Kidney epithelial cell (primary cell): ENCODE measurements at places on chromosomes 11 and 22.

GRCh38 chr11:73401217-73401923 is 25.2 kb downstream of the RELT start:
- no peak for DNase-seq

GRCh38 chr11:116792869-116793771 is 1.4 kb upstream of the APOA5 start:
- DNase-seq, result peak; percentile 18

GRCh38 chr11:29534836-29535235 is 482.0 kb downstream of the KCNA4 start:
- DNase-seq, result no peak

- no peak for DNase-seq
Measured at GRCh38 chr11:13045734-13046133, 36.6 kb downstream of the RASSF10 start.

- DNase-seq, result no peak
Measured at GRCh38 chr11:107591378-107592230, 657 bp downstream of the ELMOD1 start.

GRCh38 chr11:134250246-134250645 is 2.9 kb downstream of the THYN1 start:
- no peak for DNase-seq

DNA sequence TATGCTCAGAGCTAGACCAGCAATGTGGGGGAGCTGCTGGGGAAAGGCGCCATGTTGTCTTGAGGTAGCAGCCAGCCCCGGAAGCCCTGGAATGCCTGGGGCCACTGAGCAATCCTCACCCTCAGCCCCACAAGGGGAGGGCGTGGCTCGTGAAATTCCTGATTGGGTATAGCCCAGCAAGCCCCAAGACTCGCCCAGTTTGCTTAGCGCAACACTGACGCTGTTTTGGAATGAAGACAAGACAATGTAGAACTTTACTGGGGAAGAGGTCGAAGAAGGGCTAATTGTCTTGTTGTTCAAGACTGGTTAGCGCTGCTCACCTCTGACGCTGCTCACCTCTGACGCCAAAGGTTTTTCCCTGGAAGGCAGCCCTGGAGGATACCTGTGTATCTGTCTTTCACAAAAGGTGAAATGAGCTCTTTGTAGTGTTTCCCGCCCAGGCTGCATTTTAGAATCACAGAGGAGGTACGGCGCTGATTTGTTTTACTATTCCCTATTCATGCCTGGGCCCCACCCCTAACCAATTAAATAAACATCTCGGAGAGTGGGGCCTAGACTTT is 47.6 kb downstream of the ST3GAL4 start:
- DNase-seq, result no peak

GRCh38 chr11:111370902-111371578 is 8.0 kb downstream of the POU2AF1 start:
- DNase-seq, result no peak

DNA sequence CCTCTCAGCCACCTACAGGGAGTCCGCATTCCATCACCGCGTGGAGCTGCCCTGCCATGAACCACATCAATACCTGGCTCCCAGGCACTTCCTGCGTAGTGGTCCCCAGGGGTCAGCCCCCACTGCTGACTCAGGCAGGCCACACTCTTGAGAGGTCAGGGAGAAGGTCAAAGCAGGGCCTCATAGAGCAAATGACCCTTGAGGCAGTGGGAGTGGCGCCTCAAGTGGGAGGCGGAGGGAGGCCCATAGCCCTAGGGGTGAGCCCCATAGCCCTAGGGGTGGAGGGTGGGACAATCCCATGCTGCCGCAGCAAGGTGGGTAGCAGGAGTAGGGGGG is 5.0 kb downstream of the PRDX5 start:
- no peak for DNase-seq

GRCh38 chr11:10490398-10491241 is 35.6 kb downstream of the AMPD3 start:
- DNase-seq, result peak; percentile 94

GRCh38 chr22:46849951-46850350 is 87.5 kb downstream of the TBC1D22A start:
- no peak for DNase-seq

GRCh38 chr11:97336064-97336463 is 946.3 kb downstream of the JRKL start:
- DNase-seq, result no peak

GRCh38 chr22:37473437-37473946 is 12.7 kb downstream of the MFNG start:
- DNase-seq, result no peak

GRCh38 chr11:95140397-95141033 is 50.9 kb downstream of the ENDOD1 start:
- DNase-seq, result no peak

- no peak for DNase-seq
Measured at GRCh38 chr11:36417154-36417553, 92.9 kb downstream of the TRAF6 start.

- DNase-seq, result no peak
Measured at GRCh38 chr11:69775163-69775755, at the start of gene FGF4. TSS of gene FGF4 (minus strand) at chr11:69775341. CDS start at chr11:69775084, 257 bp downstream.

GRCh38 chr11:74072721-74073120 is 63.8 kb upstream of the UCP3 start:
- DNase-seq, result no peak

- no peak for DNase-seq
Measured at GRCh38 chr11:95337972-95338429, 107.0 kb upstream of the SESN3 start.

DNA sequence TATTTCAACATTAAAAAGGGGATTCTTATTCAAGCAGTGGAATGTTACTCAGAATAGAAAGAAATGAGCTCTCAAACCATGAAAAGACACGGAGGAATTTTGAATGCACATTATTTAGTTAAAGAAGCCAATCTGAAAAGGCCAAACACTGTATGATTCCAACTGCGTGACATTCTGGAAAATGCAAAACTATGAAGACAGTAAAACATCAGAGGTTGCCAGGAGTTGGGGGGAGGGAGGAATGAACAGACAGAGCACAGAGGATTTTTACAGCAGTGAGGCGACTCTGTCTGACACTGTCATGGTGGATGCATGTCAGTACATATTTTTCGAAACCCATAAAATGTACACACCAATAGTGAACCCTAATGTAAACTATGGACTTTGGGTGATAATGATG is 22.9 kb upstream of the THY1 start:
- DNase-seq, result no peak

DNA sequence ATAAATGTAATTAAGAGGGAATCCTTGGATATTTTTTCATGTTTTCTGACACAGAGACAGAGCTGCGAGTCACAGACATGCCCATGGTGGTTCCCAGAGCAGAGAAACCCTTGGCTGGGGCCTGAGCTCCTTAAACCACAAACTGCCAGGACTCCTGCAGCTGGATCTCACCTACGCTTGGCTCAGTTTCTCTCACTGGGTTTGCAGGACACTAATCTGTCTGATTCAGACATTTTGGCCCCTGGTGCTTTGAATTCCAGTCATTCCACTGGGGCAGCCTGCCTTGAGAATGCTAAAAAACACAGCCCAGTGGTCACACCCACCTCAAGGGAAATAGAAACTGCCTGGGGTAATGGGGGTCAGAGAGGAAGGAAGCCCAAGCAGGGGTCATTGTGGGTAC is 122.6 kb downstream of the CCDC81 start:
- DNase-seq, result peak; percentile 75

DNA sequence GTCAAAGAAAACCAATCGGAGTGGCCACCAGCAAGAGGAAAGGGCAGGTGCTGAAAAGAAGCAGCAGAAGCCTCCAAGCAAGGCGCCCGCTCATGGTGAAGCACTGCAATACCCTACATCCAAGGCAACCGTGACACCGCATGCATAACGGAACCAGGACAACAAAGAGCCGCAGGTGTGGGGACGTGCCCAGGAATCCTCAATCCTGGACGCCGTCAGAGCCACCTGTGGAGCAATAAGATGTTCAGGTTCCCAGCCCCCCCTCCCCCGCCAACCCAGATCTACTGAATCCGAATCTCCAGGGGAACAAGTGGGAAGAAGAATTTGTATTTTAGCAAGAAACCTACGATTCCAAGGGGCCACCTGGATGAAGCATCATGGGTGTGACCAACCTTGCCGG is 70.8 kb downstream of the SHANK2 start:
- no peak for DNase-seq

DNA sequence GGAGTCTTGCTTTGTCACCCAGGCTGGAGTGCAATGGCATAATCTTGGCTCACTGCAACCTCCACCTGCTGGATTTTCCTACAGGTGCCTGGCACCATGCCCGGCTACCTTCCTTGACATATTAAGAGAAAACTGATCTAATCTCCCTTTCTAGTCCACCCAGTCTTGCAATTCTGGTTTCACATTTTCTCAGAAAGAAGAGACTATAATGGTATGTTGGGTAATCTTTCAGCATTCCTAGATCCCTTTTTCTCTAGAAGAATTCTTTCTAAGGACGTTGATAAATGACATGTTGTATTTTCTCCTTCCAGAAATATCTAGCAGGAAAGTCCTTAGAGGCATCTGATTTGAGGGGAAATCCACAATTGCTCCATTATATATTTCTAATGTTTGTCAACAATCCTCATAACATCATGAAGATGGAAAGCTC is 10.4 kb upstream of the HSPA8 start:
- DNase-seq, result no peak

DNA sequence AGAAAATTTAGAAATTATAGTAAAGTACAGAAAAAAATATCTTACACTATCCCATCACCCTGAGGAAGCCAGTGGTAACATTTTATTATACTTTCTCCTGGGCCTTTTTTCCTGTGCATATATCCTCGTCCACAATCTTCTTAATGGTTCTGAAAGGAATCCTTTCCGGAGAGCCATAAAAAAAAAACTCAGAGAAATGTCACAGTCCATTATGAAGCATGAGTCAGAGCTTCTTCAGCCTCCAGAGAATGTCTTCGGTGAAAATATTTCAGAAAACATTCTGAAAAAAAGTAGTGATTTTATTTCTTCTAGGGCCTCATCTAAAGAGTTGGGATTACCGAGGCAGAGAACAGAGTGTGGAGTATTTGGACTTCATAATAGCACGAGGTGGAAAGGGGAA is 163.4 kb downstream of the INSC start:
- no peak for DNase-seq

- no peak for DNase-seq
Measured at GRCh38 chr11:17353821-17354600, 2.4 kb downstream of the NCR3LG1 start.

DNA sequence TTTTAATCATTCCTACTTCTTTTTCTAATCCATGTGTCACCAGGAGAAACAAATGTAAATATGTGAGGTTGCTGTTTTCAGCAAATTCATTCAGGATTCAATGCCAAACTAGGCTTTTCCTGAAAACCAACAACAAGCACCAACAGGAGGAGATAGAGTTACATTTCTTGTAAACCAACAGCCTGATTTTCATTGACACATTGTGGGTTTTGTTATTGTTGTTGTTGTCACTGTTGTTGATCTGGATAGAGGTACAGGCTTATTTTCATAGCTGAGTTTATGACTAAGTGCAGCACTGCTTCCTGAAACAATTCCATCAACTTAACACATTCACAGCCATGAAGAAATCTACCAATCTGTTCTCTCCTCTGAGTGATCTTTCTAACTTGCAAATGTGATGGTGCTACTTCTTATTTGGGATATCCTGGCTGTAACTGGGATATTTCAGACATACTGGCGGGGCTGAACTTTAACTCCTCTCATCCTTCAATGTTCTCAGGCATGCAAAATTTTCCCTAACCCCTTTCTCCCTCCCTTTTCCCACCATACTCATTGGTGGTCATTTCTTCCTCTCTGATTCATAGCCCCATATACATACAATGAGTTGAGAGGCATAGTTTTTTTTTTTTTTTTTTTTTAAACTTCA is 65.5 kb downstream of the ME3 start:
- no peak for DNase-seq

DNA sequence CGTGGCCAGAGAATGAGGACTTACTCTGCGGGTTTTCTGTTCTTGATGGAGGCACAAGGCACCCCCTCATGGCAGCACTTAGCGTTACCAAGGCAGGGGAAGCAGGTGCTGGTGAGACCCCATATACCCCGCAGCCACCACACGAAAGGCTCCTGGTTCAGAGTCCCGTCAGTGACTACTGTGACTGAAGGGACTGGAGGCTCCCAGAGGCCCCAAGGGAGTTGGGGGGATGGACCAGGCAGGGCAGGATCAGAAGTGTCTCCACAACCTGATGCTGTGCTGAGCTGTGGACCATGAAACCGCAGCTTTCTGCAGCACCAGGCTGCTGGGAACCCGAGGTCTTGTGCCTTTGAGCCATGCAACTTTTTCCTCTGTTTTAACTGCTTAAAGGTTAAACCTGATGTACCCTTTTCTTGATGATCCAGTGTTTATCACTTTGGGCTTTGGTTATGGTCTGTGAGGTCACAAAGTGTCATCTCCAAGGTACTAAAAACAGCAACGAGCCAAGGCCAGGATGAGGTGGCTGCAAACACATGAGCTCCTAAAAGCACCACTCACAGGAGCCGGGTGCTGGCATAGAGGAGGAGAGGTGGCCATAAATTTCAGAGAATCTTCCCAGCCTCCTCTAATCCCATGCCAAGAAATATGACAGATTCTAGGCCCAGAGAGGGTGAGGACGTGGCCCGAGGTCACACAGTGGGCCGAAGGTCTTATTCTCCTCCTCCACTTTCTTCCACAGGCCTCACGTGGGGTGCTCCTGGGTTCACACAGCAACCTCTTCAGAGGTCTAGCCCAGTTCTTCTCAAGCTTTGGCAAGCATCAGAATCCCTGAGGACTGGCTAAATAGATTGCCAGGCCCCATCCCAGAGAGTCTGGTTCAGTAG is 4.2 kb upstream of the LRRC32 start:
- DNase-seq, result peak; percentile 19

- no peak for DNase-seq
Measured at GRCh38 chr11:13316528-13316961, 39.0 kb downstream of the BMAL1 start.

GRCh38 chr11:65528819-65529350 is 4.0 kb downstream of the SCYL1 start:
- DNase-seq, result no peak

DNA sequence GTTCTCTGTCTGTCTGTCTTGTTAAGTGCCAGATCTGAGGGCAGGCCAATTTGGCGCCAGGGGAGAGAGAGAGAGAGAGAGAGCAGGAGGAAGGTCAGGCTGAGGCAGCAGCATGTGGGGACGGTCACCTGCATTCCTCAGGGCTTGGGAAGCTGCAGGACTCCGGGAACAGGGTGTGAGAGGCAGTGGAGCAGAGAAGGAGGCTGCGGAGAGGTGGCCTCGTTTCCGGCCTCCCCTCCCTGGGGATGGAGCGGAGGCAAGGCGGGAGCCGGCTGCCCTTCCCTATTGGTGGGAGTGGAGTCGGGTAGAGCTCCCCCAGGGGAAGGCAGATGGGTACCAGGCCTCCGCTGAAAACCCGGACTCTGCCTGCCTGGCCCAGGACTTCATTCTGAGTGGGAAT is 9.7 kb downstream of the CLMP start:
- no peak for DNase-seq

- no peak for DNase-seq
Measured at GRCh38 chr22:44588348-44588747, 90.3 kb upstream of the RTL6 start.

- DNase-seq, result no peak
Measured at GRCh38 chr11:1943977-1944376, 3.2 kb upstream of the MRPL23 start.
